ENCODE measurements at places on chromosomes 4 and X. TPM values are rescaled to one million over a fixed set of nuclear protein-coding genes. Genes with fewer than 3 reads are reported as not detected.

DNA sequence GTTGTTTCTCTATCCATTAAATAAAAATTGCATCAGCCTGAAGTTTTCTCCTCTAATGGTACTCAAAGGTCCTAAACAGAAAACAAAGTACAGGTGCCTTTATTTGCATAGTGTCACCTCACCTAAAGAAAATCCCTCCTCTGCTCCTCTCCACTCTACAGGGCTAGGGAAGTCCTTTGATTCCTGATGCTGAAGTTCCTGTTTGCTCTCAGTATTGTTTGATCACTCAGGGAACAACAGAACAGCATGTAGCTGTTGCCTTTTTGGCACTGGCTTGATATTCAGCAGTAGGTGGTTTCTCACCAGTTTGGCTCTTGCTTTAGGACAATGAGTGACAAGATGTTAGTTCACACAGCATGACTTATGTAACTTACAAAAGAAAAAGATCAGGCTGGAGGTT lies 156.2 kb upstream of the SLC7A11 start:
- DNase-seq = no peak

DNA sequence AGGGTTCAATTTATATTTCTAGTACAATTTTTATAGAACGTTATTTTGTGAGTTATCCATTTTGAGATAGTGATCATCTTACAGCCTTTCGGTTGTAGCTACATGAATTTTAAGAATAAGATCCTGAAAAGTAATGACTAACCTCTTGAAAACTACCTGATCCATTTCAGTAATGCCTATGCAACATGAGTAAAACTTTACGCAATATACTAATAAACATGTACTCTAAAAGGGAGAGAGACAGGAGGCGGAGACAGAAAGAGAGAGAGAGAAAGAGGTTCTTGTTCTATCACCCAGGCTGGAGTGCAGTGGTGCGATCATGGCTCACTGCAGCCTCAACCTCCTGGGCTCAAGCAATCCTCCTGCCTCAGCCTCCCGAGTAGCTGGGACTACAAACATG lies 816.1 kb downstream of the CCSER1 start:
- no peak for DNase-seq

- DNase-seq = no peak
These were observed 73.3 kb upstream of the HHIP start for GRCh38 chr4:144572660-144573059.

DNA sequence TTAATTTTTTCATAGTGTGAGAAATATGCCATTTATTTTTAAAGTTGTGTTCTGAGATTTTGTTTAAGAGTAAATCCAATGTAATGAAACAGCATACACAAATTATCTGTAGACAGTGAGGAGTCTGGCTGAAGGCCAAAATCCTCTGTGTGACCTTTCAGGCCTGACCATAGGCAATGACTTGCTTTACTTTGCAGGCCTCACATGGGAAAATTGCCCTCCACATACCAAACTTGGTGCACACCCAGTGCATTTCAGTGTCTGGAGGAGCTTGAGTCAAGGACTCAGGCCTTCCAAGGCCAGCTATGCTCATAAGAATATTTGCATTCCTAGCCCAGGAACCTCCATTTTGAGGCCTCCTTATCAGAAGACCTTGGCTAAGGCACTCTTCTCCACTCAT lies 430.1 kb downstream of the GABRG1 start:
- DNase-seq = no peak

- DNase-seq = no peak
These were observed 73.7 kb downstream of the LEF1 start for GRCh38 chr4:108094923-108095482.

DNA sequence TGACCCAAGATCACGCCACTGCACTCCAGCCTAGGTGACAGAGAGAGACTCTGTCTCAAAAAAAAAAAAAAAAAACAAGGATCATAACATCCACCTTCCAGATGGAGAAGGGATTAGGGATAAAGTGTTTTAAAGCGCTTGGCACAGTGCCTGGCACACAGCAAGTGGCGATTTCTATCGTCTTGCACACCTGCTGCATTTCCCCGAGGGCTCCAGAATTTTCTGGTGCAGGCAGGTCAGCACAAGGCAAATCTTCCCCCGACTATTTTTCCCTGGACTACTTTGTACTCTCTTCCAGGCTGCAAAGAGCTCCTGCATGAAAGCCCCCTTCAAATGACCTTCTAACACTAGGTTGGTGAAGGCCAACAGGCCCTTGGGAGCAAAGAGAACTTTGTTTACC lies 57.3 kb downstream of the APBB2 start:
- DNase-seq = no peak

DNA sequence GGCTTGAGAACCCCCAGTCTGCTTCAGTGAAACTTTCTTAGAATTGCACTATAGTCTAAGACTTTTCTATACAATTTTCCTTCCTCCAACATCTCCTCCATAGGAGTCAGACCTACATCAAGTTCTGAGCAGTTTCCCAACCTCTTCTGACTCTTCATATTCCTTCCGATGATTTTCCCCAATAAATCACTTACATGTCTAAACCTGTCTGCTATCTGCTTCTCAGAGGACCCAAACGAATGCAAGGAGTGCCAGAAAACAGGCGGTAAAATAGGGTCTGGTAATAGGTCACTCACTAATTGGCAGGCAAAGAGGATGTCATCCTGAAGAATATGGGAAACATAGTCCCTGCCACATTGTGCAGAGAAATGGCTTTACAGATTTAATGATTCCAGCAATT lies 153.9 kb downstream of the PCDH18 start:
- no peak for DNase-seq

DNA sequence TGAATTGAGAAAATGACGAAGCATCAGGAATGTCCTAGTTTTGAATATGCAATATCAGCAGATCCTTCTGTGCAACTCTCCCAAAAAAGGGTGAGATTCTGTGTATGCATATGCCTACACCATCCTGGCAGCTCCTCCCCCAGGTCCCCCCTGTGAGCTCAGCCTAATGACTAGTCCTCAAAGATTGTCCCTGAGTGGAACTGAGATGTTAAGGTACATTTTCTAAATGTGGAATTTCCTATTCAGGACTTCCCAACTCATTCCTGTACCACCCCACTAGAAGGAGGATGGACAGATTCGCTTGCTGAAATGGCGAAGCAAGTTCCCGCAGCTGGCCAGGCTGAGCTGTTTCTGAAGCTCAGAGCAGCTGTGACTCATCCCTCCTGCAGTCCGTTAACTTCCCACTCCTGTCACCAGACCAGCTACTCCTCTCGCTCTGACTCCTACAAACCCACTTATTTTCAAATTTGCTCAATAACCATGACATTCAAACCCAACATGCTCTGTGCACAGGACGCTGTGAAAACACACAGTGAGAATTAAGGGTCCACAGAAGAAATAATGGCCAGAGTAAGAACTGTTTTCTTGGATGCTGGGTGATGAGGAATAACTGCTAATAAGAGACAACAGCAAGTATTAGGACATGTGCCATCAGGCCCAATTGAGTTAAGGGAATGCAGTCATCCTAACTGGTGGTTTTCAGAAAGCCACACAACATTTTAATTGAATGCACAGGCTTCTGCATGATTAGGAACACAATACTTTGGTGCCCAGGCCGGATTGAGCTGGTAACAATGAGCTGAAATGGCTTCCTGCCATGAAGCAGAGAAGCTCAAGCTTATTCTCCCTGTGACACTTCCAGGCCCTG lies 40.0 kb upstream of the IRF2 start:
- DNase-seq = peak; percentile 31

- no peak for DNase-seq
These were observed 1355.6 kb downstream of the FSTL5 start for GRCh38 chr4:160808174-160808573.

Gene GLRA2
- polyA plus RNA-seq = not detected

Gene TMEM154
- polyA plus RNA-seq = 1.1 TPM

Gene BEX1
- polyA plus RNA-seq = 19.2 TPM

Gene SLC2A9
- polyA plus RNA-seq = 6.2 TPM

Gene TMEM31
- 0.60 TPM for polyA plus RNA-seq

Gene KCTD8
- not detected for polyA plus RNA-seq

Gene NPY2R
- polyA plus RNA-seq = not detected
